CD4-positive, alpha-beta T cell (primary cell): ENCODE measurements at places on chromosomes 4 and X.

- no peak for DNase-seq
Measured at GRCh38 chrX:37781081-37781480, 1.2 kb downstream of the CYBB start.

- no peak for DNase-seq
Measured at GRCh38 chr4:14520171-14520570, 482.1 kb upstream of the CPEB2 start.

DNA sequence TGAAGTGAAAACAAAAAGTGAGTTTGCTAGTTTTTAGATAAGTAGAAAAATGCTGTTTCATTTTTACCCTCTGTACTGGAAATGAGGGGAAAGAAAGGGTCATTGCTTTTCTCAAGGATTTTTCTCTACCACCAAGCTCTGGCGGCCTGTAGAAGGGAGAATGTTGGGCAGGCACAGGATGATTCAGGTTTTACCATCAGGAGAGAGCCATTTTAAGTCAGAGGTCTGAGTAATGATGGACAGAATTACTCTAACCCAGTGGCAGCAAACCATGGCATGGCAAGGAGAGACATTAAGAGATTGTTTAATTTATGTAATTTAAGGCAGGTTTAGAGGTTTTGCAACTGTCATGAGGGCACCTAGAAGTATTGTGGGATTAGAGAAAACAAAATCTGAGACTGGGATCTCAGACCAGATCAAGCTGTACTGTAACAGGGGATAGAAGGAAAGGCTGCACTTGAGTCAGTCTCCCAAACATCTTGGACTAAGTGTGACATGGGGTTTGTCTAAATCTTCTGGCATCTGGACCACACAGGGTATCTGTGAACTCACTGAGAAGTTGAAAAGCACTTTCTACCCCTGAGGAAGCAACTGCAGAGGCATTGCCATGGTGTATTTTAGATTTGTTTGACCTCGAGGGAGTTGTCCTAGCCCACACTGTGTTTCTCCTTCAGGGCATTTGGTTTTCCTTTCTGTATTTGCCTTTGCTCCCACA lies 81.6 kb downstream of the BANK1 start:
- no peak for DNase-seq

DNA sequence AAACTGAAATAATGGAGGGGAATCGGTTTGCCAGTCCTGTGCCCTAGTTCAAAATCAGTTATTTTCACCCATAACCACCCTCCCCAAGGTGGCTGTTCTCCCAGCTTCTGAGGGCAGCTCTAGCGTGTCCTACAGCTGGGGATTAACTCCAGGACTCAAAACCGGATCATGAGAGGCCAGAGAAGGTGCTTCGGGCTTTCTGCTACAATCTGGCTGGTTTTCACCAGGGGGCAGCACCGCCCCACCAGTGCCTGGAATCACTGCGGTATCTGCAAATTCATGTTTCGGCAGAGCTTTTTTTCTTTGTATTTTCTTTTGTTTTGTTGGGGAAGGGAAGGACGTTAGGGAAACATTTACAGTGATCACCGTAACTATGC lies 28.4 kb downstream of the PDHA1 start:
- DNase-seq, result peak; percentile 65

- no peak for DNase-seq
Measured at GRCh38 chr4:97867557-97868091, 275.7 kb downstream of the STPG2 start.

GRCh38 chr4:185992585-185992984 lies 76.4 kb upstream of the TLR3 start:
- DNase-seq, result no peak

- DNase-seq, result no peak
Measured at GRCh38 chr4:151729731-151730559, 30.9 kb downstream of the GATB start.

- DNase-seq, result no peak
Measured at GRCh38 chr4:16122784-16123183, 39.0 kb upstream of the PROM1 start.

DNA sequence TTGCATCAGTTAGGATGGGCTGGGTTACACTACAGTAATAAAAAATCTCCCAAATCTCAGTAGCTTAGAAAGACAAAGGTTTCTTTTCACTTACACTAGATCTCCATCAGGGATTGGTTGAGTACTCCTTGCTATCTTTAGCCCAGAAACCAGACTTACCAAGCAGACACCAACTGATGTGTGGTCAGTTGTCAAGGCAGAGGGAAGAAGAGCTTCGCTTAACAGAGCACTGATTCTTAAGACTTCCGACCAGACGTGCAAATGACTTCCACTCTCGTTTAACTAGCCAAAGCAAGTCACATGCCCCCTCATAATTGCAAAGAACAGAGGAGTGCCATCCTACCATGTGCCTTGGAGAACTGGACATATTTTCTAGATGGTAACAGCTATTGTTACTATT lies 5.7 kb upstream of the ZNF518B start:
- no peak for DNase-seq

- no peak for DNase-seq
Measured at GRCh38 chr4:184284336-184284690, 66.6 kb upstream of the ENPP6 start.

DNA sequence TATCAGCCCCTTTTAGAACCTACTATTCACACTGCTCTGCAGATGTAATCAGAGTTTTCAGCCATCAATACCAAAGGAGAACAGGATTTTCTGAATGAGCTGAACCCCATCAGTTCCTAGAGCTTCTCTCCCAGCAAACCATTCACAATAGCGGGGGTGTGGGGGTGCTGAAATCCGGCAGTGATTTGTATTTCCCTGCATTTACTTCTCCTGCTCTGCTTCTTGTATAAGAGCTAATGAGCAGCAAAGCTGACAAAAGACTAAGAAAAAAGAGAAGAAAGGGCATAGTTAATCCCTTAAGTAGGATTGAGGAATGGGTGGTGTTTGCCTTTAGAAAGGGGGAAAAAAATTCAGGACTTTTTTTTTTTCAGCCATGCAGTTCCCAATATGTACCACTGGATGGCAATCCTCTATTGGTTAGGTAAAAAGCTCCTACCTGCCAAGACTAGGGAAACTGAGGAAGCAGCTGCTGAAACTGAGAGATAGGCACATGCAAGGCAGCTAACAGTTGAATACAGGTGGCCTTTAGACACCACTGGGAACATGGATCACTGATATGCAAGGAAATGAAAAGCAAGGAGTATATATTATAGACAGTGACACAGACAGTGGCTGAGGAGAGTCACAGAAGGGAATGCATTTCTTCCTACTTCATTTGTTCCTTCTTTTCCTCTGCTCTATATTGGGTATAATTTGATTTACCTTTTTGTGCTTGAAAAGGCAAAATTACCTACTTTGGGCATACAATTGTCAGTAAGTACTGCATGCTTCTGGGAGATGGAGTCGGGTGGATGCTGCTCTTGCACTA lies 217.9 kb downstream of the HS6ST2 start:
- no peak for DNase-seq

DNA sequence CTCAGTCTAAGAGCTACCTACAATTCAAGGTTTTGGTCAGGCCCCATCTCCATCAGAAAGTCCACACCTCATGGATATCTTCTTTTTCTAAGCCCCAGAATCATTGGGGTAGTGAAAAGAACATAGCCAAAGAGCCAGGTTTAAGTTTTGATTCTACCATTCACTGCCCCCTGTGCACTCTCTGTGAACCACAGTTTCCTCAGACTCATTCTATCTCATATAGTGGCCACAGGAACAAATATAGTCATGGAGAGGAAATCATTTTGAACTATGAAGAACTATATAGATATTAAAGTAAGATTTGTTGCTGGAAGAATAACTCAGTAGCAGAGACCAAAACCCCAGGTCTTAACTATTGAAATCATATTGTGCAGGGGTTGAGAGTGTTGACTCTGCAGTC lies 3.3 kb downstream of the SYTL5 start:
- no peak for DNase-seq

DNA sequence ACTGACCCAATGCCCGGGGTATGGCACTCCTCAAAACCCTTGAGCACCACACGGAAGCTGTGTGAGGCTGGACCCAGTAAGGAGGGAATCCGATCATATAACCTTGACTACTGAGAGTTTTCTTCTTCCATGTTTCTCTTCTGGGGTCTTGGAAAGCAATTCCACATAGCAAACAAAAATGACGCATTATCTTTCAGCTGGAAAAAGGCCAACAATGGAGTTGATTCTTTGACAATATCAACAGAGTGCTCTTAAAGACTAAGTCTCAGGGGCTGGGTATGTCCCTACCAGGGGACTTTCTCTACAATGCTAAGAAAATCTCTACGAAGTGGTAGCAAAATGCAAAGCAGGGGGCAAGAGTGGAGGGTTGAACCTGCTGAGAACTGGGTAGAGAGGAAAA lies 188.6 kb downstream of the NSUN7 start:
- no peak for DNase-seq

GRCh38 chrX:78650906-78651437 lies 8.2 kb downstream of the RTL3 start:
- DNase-seq, result no peak

GRCh38 chr4:55177461-55177860 lies 52.1 kb upstream of the KDR start:
- DNase-seq, result no peak
